CD4-positive, alpha-beta T cell treated with Interleukin-4 for 1 hour (primary cell): ENCODE measurements at places on chromosomes 3 and 15.

DNA sequence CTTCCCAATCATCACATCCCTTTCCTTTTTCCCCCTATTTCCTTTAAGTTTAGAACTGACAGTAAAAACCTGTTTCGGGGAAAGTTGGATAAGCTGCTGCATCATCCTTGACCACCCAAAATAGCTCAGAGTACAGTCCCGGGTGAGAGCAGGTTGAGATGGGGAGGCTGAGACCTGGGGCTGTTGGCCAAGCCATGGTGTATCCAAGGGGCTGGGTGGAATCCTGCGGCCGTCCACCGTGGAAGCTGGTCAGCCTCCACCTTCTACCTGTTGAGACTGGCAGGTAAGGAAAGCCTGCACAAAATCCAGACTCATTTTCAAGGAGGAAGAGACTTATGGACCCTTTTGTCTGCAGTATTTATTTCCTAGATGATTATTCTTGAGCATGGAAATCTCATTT, 128.2 kb upstream of the PLXNA1 start:
- no peak for DNase-seq

DNA sequence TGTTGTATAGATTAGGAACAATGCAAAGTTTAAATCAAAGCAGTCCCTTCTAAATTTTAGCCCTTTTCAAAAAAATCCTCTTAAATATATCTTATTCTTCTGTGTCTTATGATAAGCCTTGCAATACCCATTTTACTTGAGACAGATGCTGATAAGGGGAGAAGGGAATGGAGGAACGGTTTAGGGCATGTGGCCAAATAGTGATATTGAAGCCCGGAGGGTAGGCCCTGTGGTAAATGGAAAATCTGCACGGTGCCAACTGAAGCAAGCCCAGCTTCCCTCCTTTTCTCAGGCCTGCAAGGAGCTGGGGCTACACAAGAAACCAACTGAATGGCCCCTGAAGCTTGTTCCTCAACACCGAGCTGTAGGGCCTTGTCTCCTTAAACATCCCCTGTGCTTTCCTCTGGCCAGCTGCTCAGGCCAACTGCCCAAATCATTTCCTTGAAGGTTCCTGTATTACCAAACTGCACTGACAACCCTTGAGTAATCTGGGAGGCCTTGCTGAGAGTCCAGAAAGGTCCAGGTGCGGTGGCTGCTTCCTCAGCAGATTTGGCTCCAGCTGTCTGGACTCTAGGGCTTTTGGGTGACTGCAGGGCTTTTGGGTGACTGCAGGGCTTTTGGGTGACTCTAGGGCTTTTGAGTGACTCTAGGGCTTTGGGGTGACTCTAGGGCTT, 67.2 kb downstream of the NCEH1 start:
- no peak for DNase-seq

DNA sequence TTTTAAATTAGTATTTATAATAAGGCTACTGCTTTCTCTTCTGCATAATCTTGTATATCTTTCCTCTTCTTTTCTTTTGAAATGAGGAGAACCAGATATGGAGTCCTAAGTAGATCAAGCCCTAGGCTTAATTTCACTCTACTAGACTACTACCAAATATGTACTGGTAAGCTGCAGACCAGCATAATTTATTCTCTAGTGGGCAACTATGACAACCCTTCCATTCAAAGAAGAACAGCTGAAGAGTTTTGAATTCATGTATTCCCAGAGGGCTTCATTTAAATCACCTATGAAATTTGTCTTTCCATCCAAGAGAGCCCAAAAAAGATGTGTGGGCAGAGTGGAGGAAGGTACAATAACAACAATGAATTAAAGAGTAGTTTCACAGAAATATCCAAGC, 10.0 kb downstream of the RAD18 start:
- no peak for DNase-seq

DNA sequence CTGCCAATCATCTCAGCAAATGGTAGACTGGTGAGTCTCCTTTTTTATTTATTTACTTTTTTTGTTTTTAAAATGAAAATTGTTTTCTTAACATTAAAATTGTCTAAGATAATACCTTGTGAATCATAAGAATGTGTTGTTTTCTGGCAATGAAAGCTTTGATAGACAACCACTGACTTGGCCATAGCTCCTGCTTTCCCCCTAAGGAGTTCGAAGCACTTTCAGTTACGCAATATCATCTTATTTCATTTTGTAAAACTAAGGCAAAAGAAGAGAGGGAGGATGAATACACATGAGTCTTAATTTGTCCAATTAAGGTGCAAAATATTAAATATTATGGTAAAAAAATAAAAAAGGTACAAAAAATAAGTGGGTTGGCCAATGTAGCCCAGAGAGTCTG, 74.8 kb upstream of the PLCL2 start:
- DNase-seq, result no peak

- peak; percentile 82 for DNase-seq
Observed at GRCh38 chr3:56702490-56703315, 19.6 kb upstream of the TASOR start.
